ENCODE measurements at places on chromosomes 16 and 17.
A peak's percentile ranks its signal among the peaks of the same experiment; 100 is the strongest.

- DNase-seq: no peak
These were observed 7.4 kb downstream of the LRRC75A start for GRCh38 chr17:16484445-16485175.

GRCh38 chr17:74241431-74241830 is 28.1 kb downstream of the TTYH2 start:
- DNase-seq: no peak

DNA sequence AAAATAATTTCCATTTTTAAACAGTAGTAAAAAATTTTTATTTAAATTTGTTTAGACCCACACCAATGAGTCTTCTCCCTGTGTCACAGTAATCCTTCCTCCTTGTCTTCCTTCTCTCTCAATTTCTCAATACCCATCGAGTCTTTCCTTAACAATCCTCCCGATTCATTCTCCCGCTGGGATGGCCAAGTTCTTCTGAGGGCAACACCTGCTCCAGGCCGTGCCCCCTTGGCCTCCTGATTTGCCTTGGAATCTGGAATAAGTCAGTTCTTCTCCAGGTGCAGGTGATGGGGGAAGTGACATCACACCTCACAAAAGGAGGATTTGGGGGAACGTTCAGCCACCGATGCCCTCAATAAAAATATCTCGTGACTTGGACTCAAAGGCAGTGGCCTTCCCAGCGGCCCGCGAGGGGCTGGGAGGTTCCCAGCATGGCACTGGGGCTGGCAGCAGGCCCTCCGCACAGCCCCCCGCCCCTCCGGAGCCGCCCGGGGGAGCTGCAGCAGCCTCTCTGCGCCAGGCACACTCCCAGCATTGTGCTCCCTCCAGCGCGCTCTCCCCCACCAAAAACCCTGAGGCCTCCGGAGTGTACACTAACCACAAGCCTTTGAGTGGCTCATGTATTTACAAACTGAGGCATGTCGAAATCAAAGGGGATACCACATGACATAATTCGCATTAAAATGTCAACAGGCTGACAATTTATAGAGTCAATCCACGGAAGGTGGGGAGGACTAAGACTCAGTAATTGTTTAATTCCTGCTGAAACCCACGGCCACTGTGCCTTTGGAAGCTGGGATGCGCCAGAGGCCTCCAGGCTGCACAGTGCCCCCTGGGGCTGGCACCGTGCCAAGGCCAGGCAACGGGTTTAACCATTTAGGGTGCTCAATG is 120.5 kb downstream of the ZFHX3 start:
- DNase-seq: no peak

DNA sequence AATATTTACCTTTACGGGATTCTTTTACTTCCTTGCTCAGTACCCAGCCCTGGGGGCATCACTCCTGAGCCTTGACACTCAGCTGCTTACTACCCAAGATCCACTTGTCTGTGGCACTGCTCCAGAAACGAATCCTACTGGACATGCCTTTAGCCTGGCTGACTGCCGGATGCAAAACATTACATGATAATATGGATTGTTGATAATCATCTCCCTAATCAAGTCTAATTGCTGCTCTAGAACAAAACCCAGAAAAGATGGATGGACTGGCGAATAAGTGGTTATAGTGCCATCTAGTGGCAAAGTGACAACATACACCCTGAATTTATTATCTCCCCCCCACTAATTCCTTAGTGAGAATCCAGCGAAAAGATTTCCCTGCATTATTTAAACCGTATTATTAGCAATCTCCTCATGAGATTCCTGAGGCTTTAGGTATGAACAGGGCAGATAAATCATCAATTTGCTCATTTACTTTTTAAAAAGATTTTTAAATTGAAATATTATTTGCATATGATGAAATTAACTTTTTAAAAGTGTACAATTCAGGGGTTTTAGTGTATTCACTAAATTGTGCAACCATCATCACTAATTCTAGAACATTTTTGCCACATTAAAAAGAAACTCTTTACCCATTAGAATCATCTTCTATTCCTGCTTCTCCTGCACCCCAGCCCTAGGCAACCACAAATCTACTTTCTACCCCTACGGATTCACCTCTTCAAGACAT is 61.6 kb downstream of the RGS9 start:
- peak; percentile 22 for DNase-seq
